ENCODE measurements at places on chromosomes 11 and 22.

- DNase-seq, result no peak
Measured at GRCh38 chr11:131658952-131659351, 288.5 kb downstream of the NTM start.

DNA sequence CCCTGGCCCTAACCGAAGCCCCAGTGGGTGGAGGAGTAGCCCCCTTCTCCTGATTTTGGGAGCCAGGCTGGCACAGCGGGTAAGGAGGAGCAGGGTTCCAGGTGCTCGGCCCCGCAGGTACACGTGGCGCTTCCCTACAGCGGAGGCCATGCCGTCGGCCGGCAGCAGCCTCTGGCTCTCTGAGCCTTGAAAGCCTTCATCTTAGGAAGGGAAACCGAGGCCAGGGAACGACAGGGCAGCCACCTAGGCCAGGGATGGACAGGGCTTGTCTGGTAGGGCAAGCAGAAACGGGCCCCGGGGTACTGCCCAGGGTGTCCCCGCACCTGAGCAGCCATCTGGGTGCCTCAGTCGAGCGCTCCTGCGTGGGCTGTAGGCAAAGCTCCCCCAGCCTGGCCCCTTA lies 28.7 kb downstream of the MOB2 start:
- DNase-seq, result no peak

DNA sequence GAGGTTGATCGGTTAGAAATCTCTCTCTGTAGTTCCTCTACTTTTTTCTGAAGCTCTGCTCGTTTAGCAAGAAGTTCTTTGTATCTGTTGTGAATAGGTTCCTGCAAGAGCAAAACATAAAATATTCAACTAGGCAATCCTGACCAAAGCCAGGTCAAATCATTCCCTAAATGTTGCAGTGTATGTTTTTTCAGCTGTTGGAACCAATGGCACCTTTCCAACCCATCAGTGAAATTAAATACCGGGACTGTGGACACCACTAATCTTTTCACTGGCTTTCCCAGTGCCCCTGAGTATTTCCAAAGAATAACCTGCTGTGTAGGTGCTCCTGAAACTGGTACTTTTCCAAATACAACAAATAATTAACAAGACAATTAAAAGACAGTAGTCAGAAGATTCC lies 45.1 kb downstream of the CEP57 start:
- no peak for DNase-seq

GRCh38 chr11:109275931-109276330 lies 146.1 kb upstream of the C11orf87 start:
- no peak for DNase-seq

DNA sequence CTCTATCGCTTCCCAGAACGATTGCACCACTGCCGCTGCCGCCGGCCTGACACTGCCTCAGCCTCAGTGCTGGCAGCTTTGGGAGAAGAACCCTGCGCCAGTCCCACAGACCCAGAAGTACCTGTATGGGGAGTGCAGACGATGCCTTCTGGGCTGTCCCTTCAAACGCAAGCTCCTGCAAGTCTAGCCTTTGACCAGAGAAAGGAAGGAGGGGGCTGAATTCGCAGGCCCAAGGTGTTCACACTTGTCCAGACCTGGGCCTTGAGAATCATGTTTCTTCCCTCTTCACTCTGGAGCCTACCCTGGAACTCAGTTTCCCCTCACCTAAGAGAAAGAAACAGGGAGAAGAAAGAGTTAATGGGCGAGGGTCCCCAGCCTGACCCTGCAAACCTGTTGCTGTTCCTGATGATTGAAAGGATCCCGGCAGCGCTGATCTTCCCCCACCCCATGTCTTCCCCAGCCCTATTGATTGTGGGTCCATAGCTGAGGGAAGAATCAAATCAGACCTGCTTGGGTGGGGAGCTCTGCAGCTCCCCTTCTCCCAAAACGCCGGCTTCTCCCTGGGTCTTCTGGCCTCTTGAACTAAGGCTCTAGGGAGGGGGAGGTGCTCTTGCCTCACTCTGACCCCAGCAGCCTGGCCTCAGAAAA lies 786 bp upstream of the MCAM start:
- no peak for DNase-seq

DNA sequence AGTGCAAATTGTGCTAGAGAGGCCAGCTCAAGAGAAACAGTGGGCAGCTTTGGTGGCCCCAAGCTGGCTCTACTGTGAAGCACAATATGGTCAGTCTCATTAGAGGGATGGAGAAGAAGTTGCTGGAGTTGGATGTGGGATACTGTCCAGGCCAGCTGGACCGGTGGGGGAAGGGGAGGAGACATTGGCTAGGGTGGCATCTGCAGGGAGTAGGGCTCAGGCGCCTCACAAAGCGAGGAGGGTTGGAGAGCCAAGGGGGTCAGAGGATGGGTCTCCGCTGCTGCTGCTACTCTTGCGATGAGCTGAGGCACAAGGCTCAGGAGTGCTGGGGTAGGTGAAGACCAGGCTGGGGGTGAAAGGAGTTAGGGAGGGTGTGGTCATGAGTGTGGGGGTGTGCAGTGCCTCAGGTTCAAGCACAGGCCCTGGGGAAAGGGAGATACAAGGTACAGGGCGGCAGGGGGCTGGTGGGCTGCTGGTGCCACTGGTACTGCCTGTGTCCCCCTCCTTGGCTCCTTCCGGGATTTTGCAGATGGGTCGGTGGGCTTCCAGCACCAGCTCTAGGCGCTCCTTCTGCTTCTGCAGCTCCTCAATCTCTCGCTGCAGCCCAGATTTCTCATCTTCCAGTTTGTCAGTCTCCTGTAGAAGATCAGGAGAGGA lies 2.3 kb downstream of the CCDC85B start:
- no peak for DNase-seq

DNA sequence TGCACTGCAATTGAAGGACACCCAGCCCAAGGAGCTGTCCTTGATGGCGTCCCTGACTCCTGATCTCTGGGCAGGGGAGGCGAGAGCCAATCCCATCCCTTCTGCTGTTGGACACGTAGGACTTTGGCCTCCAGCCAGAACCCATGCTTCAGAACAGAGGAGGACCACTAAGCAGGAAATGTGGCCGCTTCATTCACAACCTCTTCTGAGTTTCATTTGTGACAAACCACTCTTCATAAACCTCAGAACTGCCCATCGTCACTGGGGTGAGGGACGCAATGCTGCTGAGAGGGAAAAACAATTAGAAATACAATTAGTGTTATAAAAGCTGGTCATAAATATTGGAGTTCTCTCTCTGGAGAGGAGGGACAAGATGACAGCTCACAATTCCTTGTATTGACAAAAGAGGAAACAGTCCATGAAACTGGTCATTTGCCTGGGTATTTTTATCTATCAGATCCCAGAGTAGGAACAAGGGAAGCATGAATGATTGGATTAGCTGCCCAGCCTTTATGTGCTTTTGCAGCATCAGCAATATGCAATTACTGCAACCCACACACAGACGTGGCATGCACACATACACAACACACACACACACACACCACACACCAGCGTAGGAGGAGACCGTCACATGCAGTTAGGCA lies 216.5 kb upstream of the CADM1 start:
- DNase-seq, result no peak

GRCh38 chr11:5689551-5689983 lies at the start of gene TRIM22:
TRIM22 (plus strand) TSS chr11:5689790; CDS start chr11:5696233, 6,443 bp downstream.
- peak; percentile 36 for DNase-seq

DNA sequence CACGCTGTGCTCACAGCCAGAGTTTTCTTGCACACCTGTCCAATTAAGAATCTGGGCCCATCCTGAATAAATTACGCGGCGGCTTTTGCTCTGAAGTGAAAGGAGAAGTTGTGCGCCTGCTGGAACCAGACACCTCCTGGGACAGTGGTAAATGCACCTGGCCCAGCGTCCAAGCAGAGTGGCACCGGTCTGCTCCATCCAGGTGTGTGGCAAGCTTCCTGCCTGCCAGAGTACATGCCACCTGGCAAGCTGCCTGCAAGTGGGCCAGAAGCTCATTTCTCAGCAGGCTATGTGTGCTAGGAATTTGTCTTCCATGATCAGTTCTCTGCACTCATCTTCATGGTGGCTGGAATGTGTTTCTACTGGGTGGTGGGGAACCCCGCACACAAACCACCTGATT lies 660.6 kb downstream of the ETS1 start:
- DNase-seq, result no peak

DNA sequence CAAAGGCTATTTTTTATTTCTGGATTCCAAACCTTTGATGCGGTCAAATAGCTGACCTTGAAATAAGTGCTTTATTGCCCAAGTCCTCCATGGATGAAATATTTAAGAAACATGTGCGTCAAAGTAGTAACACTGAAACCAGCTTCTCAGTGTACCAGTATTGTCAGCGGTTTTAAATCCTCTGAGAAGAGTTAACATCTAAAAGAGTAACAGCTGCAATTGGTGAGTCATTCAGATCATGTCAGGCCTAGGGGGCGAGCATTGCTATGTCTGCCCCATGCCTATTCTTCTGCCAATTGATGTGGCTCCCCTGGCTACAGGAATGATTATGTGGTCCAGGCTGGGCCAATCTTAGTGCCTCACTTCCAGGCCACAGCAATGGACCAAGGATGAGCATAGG lies 263.3 kb upstream of the SORL1-AS1 start:
- DNase-seq, result no peak

- DNase-seq, result no peak
Measured at GRCh38 chr11:118076754-118077281, at the start of gene TMPRSS4. TMPRSS4 (plus strand) TSS chr11:118077078; CDS start chr11:118077303, 225 bp downstream.

GRCh38 chr11:86444981-86445380 lies 70.3 kb downstream of the CCDC81 start:
- no peak for DNase-seq

- DNase-seq, result no peak
Measured at GRCh38 chr11:121489823-121490222, 37.1 kb upstream of the SORL1-AS1 start.

- DNase-seq, result no peak
Measured at GRCh38 chr11:69831985-69832384, 12.8 kb upstream of the FGF3 start.

DNA sequence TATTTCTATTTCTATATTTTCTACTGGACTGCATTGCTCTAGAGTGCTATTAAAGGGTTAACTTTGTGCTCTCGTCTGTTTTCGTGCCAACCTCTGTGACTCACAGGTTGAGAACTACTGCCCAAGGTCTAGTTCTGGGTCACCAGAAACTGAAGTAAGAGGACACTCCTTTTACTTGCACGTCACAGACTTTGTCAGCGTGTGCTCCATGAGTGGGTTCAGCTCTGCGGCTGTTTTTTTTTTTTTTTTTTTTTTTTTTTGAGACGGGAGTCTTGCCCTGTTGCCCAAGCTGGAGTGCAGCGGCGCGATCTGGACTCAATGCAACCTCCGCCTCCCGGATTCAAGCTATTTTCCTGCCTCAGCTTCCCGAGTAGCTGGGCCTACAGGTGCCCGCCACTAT lies 49.8 kb downstream of the CLMP start:
- no peak for DNase-seq

GRCh38 chr11:116255321-116255953 lies 517.4 kb downstream of the BUD13 start:
- no peak for DNase-seq

GRCh38 chr22:19865141-19865829 lies 10.6 kb upstream of the GNB1L start:
- no peak for DNase-seq

DNA sequence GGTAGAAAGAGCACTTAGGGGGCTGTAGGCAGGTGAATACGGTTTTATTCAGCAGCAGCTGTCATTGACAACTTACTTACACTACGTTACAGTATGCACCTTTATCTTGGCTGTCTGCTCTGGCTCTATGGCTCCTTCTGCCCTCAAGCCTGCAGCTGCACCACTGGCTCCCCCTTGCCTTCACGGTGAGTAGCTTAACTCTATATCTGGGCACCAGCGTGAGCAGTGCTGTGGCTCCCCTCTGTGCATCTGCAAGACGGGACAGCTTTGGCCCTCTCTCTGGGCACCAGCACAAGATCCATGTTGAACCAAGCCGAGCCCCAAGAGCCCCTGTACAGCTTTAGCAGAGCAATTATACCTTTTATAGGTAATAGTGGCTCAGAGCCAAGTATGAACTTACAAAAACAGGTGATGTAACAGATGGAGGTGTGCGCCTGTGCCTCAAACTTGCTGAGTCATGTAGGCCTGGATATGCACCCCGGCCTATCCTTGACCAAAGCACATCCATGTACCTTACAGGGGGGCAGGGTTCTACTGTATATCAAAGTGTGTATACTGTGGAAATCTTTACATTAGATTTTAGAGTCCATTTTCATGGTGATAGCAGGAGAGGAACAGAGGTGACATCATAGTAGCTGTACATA lies 96.9 kb upstream of the CTSC start:
- DNase-seq, result no peak

DNA sequence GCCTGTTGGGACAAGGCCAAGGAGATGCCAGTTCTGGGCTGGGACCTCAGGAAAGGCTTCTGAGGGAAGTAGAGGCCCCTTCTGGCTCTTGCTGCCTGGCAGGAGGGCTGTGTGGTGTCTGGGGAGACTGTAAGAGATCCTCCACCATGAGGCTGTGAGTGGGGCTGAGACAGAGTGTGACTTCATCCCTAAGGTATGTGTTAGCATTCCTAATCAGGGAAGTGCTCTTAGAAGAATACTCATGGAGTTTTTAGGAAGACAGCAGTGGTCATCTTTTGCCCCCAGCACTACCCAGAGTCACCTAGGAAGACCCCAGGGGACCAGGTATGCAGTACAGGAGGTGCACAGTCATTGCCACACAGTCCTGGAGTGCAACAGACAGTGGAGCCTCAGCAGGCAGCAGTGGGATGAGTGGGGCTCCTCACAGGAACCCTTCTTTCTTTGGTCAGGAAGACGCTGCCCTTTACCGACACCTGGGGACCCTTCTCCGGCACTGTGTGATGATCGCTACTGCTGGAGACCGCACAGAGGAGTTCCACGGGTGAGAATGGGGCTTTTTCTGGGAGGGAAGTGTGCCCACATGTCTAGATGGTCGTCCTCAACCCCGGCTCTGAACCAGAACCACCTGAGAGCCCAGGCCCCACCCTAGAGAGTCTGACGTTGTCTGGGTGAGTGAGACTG lies 2.8 kb downstream of the RIC8A start:
- DNase-seq, result no peak

DNA sequence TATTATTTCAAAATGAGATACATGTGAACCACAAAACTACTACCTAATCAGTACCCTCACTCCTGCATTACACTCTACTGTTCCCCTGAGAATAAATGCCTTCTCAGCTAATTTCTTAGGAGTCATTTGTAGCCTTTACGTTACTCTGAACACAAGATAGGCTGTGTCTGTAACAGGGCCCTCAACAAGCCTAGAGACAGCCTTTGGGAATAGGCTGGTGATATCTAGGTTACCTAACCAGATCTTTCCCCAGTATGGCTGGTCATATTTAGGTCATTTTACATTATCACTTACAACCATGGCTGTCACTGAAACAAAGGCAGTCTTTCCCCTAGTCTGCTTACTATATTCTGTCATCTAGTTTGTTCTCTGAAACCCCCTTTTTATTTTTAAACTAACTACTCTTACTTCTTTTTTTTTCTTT lies 14.2 kb downstream of the ATM start:
- no peak for DNase-seq

DNA sequence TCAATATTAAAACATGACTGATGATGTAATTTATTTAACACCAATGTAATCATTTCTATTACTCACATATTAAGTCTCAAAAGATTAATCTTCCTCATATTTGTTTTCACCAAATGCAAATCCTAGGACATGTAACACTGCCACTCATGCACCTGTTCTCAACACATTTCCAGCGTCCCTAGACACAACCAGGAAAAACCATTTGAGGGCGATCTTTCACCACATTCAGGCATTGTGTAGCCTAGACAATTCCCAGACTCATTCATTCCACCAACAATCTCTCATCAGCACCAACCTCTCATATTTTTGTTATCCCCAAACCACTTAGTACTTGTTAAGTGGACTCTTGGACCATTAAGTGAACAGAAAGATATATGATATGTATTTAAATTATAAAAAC lies 66.1 kb downstream of the SLC36A4 start:
- no peak for DNase-seq

GRCh38 chr22:36702842-36703215 lies 723 bp downstream of the CACNG2 start:
- DNase-seq, result no peak

All from activated CD4-positive, alpha-beta T cell treated with anti-CD3 and anti-CD28 coated beads for 24 hours (primary cell).